ENCODE measurements at places on chromosomes 3 and 15. TPM values are rescaled to one million over a fixed set of nuclear protein-coding genes. Genes with fewer than 3 reads are reported as not detected.

Gene CHL1
- 0.04 TPM for total RNA-seq

Gene KLHL40
- total RNA-seq = not detected

Gene TRAIP
- total RNA-seq = 30.9 TPM

Gene GOLGA6D
- total RNA-seq = 0.37 TPM

Gene CYP1A2
- not detected for total RNA-seq

Gene RPUSD2
- 26.6 TPM for total RNA-seq

Gene DISP2
- total RNA-seq = 0.59 TPM

Gene GP9
- not detected for total RNA-seq

Gene KCNAB1
- 5.2 TPM for total RNA-seq

Gene CLDN11
- total RNA-seq = 2.4 TPM

Gene ISG20
- total RNA-seq = 4.4 TPM

Gene DUOXA2
- not detected for total RNA-seq

Gene C2CD4A
- total RNA-seq = not detected

Gene CPNE9
- 3.8 TPM for total RNA-seq

Gene CPA3
- total RNA-seq = not detected

Gene PAQR5
- total RNA-seq = 1.6 TPM

Gene NR2E3
- 0.35 TPM for total RNA-seq

Gene FOXB1
- total RNA-seq = 3.7 TPM

Gene TNFSF10
- total RNA-seq = not detected

Gene HIGD2B
- total RNA-seq = not detected

Gene ADGRG7
- not detected for total RNA-seq

Gene LINGO1
- total RNA-seq = 42.6 TPM

Gene CPN2
- not detected for total RNA-seq

Gene CNTN3
- total RNA-seq = 0.29 TPM

Gene GOLGA8G
- total RNA-seq = not detected

Gene FAM107A
- total RNA-seq = 0.13 TPM

Gene KBTBD13
- not detected for total RNA-seq

Gene CPNE4
- 1.6 TPM for total RNA-seq

Gene GPR27
- 17.7 TPM for total RNA-seq

Gene RSL24D1
- 111 TPM for total RNA-seq

Gene ZNF501
- total RNA-seq = 4.9 TPM

All from H9 (cell line).